ENCODE measurements at places on chromosomes 1 and 21. TPM values are rescaled to one million over a fixed set of nuclear protein-coding genes. Genes with fewer than 3 reads are reported as not detected.

- H3K4me1 ChIP-seq, result no peaks in the 10 kb centered on the region
- H3K27me3 ChIP-seq, result no peaks in the 10 kb centered on the region
- no peaks in the 10 kb centered on the region for H3K36me3 ChIP-seq
- H3K27ac ChIP-seq, result peak overlapping the region; percentile 76
- DNase-seq, result peak; percentile 38
Measured at GRCh38 chr1:226589008-226589733, 40.6 kb downstream of the STUM start.

GRCh38 chr1:42551180-42551579 lies 88.1 kb downstream of the CCDC30 start:
- no peaks in the 10 kb centered on the region for H3K4me1 ChIP-seq
- H3K36me3 ChIP-seq, result no peaks in the 10 kb centered on the region
- H3K27ac ChIP-seq, result no peak overlapping the region
- H3K4me3 ChIP-seq, result no peak overlapping the region

Gene TRPM2
- total RNA-seq, result 3.1 TPM

GRCh38 chr1:109969146-109969829 lies 15.3 kb upstream of the AHCYL1 start:
- H3K27ac ChIP-seq, result no peak overlapping the region
- H3K4me3 ChIP-seq, result no peak overlapping the region
- DNase-seq, result no peak

GRCh38 chr1:235105051-235106043 lies 23.3 kb downstream of the TOMM20 start:
- no peak overlapping the region for H3K27ac ChIP-seq
- H3K36me3 ChIP-seq, result no peaks in the 10 kb centered on the region
- no peak for DNase-seq
- H3K27me3 ChIP-seq, result no peaks in the 10 kb centered on the region
- H3K4me1 ChIP-seq, result no peaks in the 10 kb centered on the region

Data from uterus (tissue), 4 donors.